ENCODE measurements at places on chromosomes 2 and 18.
A peak's percentile ranks its signal among the peaks of the same experiment; 100 is the strongest.

- peaks cover 44% of the 10 kb centered on the region for H3K4me1 ChIP-seq
- no peak overlapping the region for H3K4me3 ChIP-seq
- no peak for DNase-seq
- no peak overlapping the region for H3K27ac ChIP-seq
- peaks cover 2% of the 10 kb centered on the region for H3K36me3 ChIP-seq
- H3K27me3 ChIP-seq: no peaks in the 10 kb centered on the region
These were observed 190.4 kb downstream of the PRKCE start for GRCh38 chr2:45841752-45842407.

DNA sequence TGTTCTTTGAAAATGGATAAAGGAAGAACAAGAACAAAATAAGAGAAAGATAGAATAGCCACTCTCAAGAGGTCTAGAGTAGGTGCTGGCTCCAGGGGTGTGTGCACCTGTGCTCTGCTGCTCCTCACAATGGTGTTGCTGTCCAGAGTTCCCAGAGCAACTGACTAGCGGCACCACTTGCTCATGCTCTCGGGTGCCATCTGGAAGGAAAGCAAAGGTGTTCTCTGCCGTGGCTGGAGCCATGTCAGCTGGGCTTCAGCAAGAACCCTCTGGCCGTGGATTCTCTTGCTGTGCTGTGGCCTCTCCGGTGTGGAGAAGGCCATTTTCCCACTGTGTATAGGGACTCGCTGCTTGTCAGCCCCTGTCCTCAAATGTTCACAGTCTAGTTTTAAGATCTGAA, 114.6 kb upstream of the TEX51 start:
- no peaks in the 10 kb centered on the region for H3K36me3 ChIP-seq
- no peak overlapping the region for H3K4me3 ChIP-seq
- DNase-seq: no peak
- H3K27me3 ChIP-seq: peaks cover 48% of the 10 kb centered on the region
- H3K4me1 ChIP-seq: no peaks in the 10 kb centered on the region
- H3K27ac ChIP-seq: no peak overlapping the region

- H3K27ac ChIP-seq: peak overlapping the region; percentile 63
- DNase-seq: no peak
- H3K27me3 ChIP-seq: no peaks in the 10 kb centered on the region
- peak overlapping the region; percentile 5 for H3K4me3 ChIP-seq
These were observed 26.3 kb downstream of the CAB39 start for GRCh38 chr2:230738924-230739323.

- DNase-seq: no peak
- peak overlapping the region; percentile 57 for H3K4me3 ChIP-seq
- peaks cover 30% of the 10 kb centered on the region for H3K4me1 ChIP-seq
- peaks cover 2% of the 10 kb centered on the region for H3K36me3 ChIP-seq
These were observed 288.5 kb downstream of the PDE11A start for GRCh38 chr2:177783835-177784744.

GRCh38 chr2:10028988-10029874, 14.1 kb upstream of the KLF11 start:
- H3K4me1 ChIP-seq: peaks cover 27% of the 10 kb centered on the region
- H3K27ac ChIP-seq: peak overlapping the region; percentile 85
- DNase-seq: peak; percentile 37
- no peaks in the 10 kb centered on the region for H3K27me3 ChIP-seq
- H3K36me3 ChIP-seq: peaks cover 4% of the 10 kb centered on the region
- H3K4me3 ChIP-seq: peak overlapping the region; percentile 73

GRCh38 chr18:79677221-79677620, 2.4 kb upstream of the CTDP1 start:
- DNase-seq: no peak
- no peak overlapping the region for H3K27ac ChIP-seq
- H3K36me3 ChIP-seq: peaks cover 29% of the 10 kb centered on the region
- no peaks in the 10 kb centered on the region for H3K27me3 ChIP-seq
- H3K4me1 ChIP-seq: peaks cover 30% of the 10 kb centered on the region

DNA sequence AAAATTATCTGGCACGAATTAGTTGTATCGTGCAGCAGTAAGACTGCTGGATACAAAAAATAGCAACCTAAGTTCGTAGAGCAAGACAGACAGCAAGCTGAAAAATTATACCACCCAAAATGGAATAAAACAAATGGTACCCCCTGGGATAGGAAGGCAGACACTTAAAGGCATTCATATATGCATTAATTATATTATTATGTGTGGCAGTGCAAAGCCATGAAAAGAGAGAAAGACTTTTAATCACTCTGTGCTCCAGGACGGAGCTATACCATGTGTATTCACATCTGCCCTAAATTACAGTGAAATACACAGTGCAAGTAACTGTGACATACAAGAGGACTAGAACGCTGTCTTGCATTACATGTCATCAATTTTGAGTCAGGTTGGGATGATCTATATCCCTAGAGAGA, 235.9 kb downstream of the GULP1 start:
- H3K4me1 ChIP-seq: no peaks in the 10 kb centered on the region
- H3K27me3 ChIP-seq: no peaks in the 10 kb centered on the region
- no peak overlapping the region for H3K4me3 ChIP-seq
- H3K36me3 ChIP-seq: peaks cover 1% of the 10 kb centered on the region

GRCh38 chr2:96153291-96153713, 8.1 kb upstream of the DUSP2 start:
- H3K36me3 ChIP-seq: peaks cover 15% of the 10 kb centered on the region
- no peaks in the 10 kb centered on the region for H3K27me3 ChIP-seq
- no peak overlapping the region for H3K4me3 ChIP-seq
- peaks cover 70% of the 10 kb centered on the region for H3K4me1 ChIP-seq

DNA sequence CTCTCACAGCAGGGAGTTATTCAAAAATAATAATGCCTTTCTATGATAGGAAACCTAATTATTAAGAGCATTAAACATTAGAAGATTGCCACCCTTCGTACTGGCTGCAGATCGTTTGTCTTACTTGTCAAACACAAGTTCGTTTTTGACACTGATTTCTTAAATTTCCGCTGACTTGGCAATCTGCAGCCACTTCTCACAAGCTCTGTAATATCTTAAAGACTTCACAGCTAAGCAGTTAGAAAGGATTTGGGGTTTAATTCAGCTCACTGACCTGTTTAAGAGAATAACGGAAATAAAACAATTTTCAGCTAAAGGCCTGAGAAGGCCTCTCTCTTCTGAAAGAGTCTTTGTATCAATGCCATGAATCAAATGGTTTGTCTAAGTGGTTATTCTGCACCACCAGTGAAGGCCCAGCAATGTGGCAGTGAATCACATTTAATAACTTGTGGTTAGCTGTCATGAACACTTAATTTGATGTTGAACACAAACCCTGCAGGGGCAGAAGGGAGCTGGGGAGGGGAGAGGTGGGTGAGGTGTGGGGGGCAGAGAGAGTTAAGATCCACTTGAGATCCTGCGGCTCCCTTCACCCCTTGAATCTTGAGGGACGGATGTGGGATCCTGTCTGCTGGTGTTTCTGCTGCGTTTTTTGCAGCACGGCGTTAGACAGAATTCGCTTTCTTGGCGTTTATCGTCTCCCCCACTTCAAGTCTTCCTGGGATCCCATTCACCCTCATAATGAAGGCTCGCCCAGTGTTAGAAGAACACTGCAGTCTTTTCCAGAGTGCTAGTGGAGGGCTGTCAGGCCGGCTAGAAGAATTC, 145.4 kb upstream of the SATB2 start:
- H3K27ac ChIP-seq: no peak overlapping the region
- H3K27me3 ChIP-seq: no peaks in the 10 kb centered on the region
- H3K4me1 ChIP-seq: no peaks in the 10 kb centered on the region
- no peaks in the 10 kb centered on the region for H3K36me3 ChIP-seq
- H3K4me3 ChIP-seq: no peak overlapping the region

DNA sequence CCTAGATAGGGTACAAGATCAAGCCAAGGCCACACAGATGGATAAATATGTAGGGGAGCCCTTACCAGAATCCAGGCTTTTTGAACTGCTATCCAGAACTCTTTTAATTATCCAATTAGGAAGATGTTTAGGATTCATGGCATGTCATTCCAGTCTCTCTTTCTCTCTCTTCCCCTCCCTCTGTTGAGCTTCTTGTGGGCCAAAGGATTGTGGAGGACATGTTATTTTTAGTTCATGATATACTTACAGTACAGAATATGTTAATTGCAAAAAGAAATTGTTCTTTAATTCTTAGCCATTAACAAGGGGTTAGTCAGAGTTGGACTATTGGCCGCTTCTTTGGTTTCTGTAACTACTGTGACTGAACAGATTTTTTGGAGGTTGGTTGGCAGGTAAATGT, 113.0 kb downstream of the SETBP1 start:
- no peak overlapping the region for H3K27ac ChIP-seq
- no peak for DNase-seq
- no peaks in the 10 kb centered on the region for H3K36me3 ChIP-seq
- no peak overlapping the region for H3K4me3 ChIP-seq

DNA sequence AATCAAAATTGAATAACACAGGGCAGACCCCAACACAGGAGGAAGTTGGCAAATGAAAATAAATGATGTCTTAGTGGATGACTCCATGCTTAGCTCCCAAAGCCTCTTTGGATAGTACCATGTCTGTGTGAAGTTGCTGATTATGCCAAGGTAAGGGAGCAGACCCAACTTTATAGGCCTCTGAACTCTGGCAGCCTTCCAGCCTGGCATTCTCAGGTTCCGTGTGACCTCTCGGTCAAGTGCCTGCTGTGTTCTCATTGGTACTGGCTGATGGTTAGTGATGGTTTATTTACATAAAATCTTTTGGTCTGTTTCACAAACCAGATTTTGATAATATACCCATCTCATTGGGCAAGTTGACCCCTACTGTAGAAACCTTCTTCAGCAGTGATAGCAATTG, 112.2 kb upstream of the TTC39C start:
- no peaks in the 10 kb centered on the region for H3K36me3 ChIP-seq
- DNase-seq: no peak
- H3K4me3 ChIP-seq: no peak overlapping the region
- H3K27ac ChIP-seq: no peak overlapping the region
- H3K27me3 ChIP-seq: no peaks in the 10 kb centered on the region

DNA sequence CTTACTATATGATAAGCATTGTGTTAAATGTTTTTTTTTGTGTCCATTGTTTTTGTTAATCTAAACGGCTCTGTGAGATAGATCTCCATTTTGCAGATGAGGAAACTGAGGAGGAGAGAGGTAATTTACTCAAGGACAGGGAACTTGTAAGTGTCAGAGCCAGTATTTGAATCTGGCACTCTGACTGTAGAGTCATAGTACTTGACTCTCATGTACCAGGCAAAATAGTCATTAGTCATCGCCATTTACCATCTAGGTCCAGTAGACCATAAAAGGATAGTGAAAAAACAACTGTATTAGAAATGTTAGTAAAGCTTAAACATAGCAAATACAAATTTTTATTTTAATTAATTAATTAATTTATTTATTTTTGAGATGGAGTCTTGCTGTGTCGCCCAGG, 4.8 kb downstream of the PSMD14 start:
- peaks cover 49% of the 10 kb centered on the region for H3K4me1 ChIP-seq
- H3K36me3 ChIP-seq: peaks cover 20% of the 10 kb centered on the region
- no peak overlapping the region for H3K27ac ChIP-seq

GRCh38 chr2:25405611-25406295, 64.0 kb upstream of the DNMT3A start:
- H3K36me3 ChIP-seq: peaks cover 5% of the 10 kb centered on the region
- no peak overlapping the region for H3K4me3 ChIP-seq
- no peaks in the 10 kb centered on the region for H3K27me3 ChIP-seq
- DNase-seq: no peak
- H3K4me1 ChIP-seq: peaks cover 23% of the 10 kb centered on the region

DNA sequence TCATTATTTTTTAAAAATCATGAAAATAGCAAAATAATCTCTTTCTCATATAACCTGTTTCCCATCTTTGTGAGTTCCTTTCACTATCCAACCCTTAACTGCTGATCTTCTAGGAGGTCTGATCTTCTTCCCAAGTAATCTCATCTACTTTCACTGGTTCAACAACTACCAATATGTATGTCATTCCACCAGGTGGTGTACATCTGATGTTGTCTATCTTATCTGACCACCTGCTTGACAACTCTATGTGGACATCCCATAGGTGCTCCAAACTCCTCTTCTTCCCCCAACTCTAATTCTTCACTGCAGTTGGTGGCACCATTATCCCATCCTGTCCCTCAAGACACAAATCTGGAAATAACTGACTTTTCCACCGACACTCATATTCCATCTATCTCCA, 62.5 kb downstream of the FAM228A start:
- H3K36me3 ChIP-seq: peaks cover 20% of the 10 kb centered on the region
- no peaks in the 10 kb centered on the region for H3K4me1 ChIP-seq
- H3K4me3 ChIP-seq: no peak overlapping the region
- no peak for DNase-seq
- no peaks in the 10 kb centered on the region for H3K27me3 ChIP-seq

GRCh38 chr2:130388221-130388907, 32.5 kb downstream of the PTPN18 start:
- peaks cover 1% of the 10 kb centered on the region for H3K36me3 ChIP-seq
- H3K27ac ChIP-seq: no peak overlapping the region
- DNase-seq: no peak

- peaks cover 20% of the 10 kb centered on the region for H3K27me3 ChIP-seq
- H3K36me3 ChIP-seq: no peaks in the 10 kb centered on the region
- no peak overlapping the region for H3K27ac ChIP-seq
- no peaks in the 10 kb centered on the region for H3K4me1 ChIP-seq
These were observed 59.0 kb upstream of the SPATS2L start for GRCh38 chr2:200247494-200247893.

GRCh38 chr2:113922335-113922734, 32.4 kb downstream of the ACTR3 start:
- peaks cover 48% of the 10 kb centered on the region for H3K36me3 ChIP-seq
- no peak overlapping the region for H3K4me3 ChIP-seq
- no peak overlapping the region for H3K27ac ChIP-seq
- no peaks in the 10 kb centered on the region for H3K27me3 ChIP-seq

DNA sequence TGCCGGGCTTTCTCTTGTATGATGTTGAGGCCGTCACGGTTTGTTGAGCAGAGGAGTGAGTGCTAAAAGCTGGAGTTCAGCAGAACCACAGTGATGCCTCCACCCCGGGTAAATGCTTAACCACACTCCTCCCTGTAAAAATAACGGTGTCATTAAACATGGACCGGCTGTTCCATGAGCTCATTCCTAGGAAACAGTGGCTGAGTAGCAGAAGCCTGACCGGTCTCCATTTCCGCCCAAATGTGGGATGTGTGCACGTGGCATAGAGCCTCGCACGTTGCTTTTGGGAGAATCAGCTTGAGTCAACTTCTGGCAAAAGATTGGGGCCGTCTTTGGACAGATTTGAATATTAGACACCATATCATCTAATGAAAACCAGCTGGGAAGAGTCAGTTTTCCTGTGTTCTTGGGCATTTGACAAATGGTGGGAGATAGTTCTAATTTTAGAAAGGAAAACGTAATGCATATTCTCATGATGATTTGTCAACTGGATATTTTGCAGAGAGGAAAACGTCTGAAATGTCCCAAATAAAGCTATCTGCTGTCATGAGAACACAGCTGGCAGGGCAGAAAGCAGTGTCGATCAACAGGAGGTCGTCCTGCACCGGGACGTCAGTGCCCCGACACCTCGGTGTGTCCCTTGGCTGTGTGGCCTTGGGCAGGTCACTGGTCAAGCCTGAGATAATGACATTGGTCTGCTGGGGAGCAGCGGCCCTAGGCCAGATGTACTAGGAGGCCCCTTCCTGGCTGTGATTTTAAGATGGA, 42.4 kb downstream of the LRRFIP1 start:
- peaks cover 29% of the 10 kb centered on the region for H3K27me3 ChIP-seq
- no peak for DNase-seq
- no peak overlapping the region for H3K27ac ChIP-seq
